Lower lobe of right lung (tissue), 2 donors: ENCODE measurements at places on chromosomes 1 and 21. TPM values are rescaled to one million over a fixed set of nuclear protein-coding genes. Genes with fewer than 3 reads are reported as not detected.

Gene IL22RA1
- 0.83 TPM for total RNA-seq

Gene CFAP107
- total RNA-seq, result 2.9 TPM

DNA sequence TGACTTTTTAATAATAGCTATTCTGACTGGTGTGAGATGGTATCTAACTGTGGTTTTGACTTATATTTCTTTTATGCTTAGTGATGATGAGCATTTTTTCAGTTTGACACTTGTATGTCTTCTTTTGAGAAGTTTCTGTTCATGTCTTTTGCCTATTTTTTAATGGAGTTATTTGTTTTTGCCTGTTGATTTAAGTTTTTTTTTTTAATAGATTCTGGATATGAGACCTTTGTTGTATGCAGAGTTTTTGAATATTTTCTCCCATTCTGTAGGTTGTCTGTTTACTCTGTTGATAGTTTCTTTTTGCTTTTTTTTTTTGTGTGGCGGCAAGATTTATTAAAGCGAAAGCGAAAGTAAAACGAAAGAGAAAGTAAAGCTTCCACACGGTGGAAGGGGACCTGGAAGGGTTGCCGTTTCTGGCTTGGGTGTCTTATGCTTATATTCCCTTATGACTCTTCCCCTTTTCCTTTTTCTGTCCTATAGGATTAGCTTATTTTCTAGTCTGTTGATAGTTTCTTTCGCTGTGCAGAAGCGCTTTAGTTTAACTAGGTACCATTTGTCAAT lies 67.6 kb downstream of the TBX19 start:
- DNase-seq, result no peak

Gene FMO5
- total RNA-seq, result 106 TPM

- peak; percentile 68 for DNase-seq
Measured at GRCh38 chr1:121519042-121519755, 334.4 kb downstream of the SRGAP2C start.

DNA sequence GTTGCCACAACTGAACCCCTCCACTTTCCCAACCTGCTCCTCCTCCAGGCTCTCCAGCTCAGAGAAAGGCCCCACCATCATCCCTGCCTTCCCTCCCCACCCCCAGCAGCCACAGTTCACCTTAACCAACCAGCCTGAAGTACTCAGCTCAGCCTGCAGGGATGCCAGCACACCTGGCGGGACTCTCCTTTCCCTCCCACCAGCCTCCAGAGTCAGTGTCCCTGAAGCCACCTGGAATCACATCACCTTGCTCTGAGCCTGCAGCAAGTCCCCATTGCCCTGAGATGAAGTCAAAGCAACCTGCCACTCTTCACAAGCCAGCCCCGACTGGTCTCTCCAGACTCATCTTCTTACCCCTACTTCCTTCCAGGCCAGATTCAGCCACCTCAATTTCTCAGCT lies 26.2 kb upstream of the ZC3H12A start:
- DNase-seq, result no peak

Gene FOXE3
- not detected for total RNA-seq

Gene IRF2BP2
- total RNA-seq, result 154 TPM

- no peak for DNase-seq
Measured at GRCh38 chr1:210700511-210700910, 371.8 kb downstream of the HHAT start.

GRCh38 chr1:164515711-164516331 lies 43.2 kb upstream of the PBX1 start:
- no peak for DNase-seq

Gene UBE2J2
- total RNA-seq, result 49.9 TPM

GRCh38 chr1:2044510-2045319 lies 5.5 kb upstream of the PRKCZ start:
- peak; percentile 79 for DNase-seq

DNA sequence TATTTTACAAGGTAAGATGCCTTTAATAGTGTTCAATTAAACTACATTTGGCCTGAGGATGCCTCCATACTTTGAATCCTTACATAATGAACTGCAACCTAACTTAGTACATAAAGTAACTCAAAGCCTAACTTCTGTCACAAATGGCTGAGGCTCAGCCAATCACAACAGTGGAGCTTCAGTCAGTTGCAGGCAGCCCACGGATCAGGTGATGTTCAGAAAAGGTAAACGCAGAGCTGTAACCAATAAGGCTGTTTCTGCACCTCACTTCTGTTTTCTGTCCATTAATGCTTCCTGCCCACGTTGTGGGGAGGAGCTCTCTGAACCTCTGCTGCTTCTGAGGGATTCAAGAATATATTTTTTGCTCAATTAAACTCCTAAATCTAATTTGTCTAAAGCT lies 94.8 kb upstream of the KIAA0040 start:
- DNase-seq, result no peak

DNA sequence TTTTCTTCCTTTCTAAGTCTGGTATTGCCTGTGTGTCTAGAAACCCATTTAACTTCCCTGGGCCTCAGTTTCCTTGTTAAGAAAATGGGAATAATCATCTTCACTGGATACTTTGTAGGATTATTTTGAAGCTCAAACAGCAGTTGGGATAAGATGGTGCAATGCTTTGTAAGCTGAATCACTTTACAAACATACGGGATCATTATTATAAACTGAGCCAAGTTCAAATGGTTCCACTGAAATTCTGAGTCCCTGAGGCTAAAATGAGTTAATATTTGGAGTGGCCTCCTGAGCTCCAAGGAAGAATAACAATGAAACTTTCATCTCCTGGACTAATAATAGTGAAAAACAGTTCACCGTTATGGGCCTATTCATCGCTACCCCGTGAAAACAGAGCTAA lies 388.0 kb downstream of the PLPP3 start:
- no peak for DNase-seq

- peak; percentile 59 for DNase-seq
Measured at GRCh38 chr1:201463071-201463552, 5.9 kb downstream of the PHLDA3 start.

Gene RBBP5
- total RNA-seq, result 17.9 TPM

Gene HAO2
- total RNA-seq, result not detected

GRCh38 chr1:58290685-58291372 lies 255.7 kb downstream of the OMA1 start:
- no peak for DNase-seq

- peak; percentile 75 for DNase-seq
Measured at GRCh38 chr1:17119773-17120480, 676 bp upstream of the PADI2 start.

Gene MASP2
- total RNA-seq, result not detected

Gene CR1L
- total RNA-seq, result 1.3 TPM

GRCh38 chr1:98325646-98326440 lies 335.7 kb upstream of the SNX7 start:
- DNase-seq, result no peak

DNA sequence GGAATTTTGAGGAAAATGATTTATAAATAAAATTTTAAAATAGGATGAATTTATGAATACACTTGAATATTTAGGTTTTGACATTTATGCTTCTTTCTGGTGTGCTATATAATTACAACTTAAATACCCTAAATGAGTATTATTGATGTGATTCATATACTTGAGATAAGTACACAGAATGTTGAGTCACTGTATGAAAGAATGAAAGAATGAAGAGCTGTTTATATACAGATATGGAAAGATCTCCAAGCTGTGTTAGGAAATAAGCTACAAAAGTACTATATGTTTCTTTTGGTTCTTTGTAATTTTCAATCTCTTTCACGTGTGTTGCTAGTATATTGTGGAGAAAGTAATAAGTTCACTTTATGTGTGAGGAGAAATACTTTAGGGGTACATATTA lies 147.2 kb downstream of the RASAL2 start:
- DNase-seq, result no peak

Gene TRPM2
- 17.9 TPM for total RNA-seq

Gene WNT9A
- total RNA-seq, result 7.0 TPM

DNA sequence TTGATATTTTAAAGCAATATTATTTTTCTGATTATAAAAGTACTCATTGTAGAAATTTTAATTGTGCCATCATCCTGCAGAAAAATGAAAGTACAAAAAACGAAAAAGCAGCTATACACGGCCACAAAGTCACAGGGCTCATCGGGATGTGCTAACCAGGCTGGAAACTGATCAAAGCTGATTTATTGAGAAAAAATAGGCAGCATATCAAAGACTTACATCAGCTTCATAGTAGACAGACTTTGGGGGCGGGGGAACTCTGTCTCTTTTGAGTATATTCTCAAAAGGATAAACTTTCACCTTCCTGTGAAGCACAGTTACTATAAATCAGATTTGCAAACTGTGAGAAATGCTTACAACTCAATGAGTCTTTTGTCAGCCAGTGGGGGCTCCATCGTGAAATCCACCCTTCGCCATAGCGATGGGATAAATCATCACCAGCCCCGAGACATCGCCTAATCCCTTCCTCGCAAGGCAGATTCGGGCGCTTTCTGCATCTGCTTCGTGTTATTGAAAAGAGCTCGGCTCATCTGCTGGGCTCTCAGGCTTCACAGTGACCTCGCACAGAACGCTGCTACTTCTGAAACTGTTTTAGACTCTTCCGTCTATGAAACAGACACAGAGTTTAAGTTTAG lies 69.2 kb upstream of the ERG start:
- DNase-seq, result no peak

Gene AADACL4
- total RNA-seq, result not detected

- DNase-seq, result no peak
Measured at GRCh38 chr21:15050568-15051377, 14.0 kb downstream of the NRIP1 start.

Gene CSTB
- total RNA-seq, result 154 TPM

GRCh38 chr21:15743593-15743992 lies 13.8 kb downstream of the USP25 start:
- no peak for DNase-seq

Gene MEX3A
- total RNA-seq, result 0.74 TPM

Gene FAM110D
- 3.8 TPM for total RNA-seq

GRCh38 chr1:155169541-155169940 lies 3.6 kb downstream of the KRTCAP2 start:
- no peak for DNase-seq

DNA sequence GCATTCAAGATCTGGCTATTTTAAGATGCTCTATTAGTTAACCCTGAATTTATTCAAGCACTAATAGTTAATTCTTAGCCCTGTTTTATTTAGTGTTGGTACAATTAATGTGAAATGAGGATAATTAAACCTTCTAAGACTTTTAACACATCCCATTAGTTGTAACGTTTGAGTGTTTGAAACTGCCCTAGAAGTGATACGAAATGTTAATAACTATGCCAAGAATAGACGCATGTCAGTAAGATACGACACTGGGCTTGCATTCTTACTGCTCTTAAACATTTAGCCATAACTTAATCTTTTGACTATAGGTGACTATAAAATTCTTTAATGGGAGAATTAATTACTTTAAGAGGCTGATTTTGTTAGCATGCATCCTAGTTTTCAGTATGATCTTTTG lies 9.8 kb downstream of the H3-3A start:
- no peak for DNase-seq

DNA sequence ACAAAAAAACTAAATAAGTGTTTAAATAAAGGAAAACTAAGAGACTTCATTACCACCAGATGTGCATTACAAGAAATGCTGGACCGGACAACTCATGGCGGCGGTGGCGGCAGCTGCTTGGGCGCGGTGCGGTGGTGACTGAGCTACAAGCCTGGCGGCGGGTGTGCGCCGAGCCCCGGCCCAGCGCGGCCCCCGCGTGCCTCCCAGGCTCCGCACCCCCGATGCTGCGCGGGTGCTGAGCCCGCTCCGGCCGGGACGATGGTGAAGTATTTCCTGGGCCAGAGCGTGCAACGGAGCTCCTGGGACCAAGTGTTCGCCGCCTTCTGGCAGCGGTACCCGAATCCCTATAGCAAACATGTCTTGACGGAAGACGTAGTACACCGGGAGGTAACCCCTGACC lies 52.2 kb upstream of the RCOR3 start:
- DNase-seq, result no peak

- DNase-seq, result peak; percentile 64
Measured at GRCh38 chr1:205536759-205537361, 32.4 kb downstream of the CDK18 start.
